Common myeloid progenitor, CD34-positive (primary cell): ENCODE measurements at places on chromosomes 12 and 14.

GRCh38 chr12:2095878-2096277 is 43.1 kb downstream of the CACNA1C start:
- no peak for DNase-seq

DNA sequence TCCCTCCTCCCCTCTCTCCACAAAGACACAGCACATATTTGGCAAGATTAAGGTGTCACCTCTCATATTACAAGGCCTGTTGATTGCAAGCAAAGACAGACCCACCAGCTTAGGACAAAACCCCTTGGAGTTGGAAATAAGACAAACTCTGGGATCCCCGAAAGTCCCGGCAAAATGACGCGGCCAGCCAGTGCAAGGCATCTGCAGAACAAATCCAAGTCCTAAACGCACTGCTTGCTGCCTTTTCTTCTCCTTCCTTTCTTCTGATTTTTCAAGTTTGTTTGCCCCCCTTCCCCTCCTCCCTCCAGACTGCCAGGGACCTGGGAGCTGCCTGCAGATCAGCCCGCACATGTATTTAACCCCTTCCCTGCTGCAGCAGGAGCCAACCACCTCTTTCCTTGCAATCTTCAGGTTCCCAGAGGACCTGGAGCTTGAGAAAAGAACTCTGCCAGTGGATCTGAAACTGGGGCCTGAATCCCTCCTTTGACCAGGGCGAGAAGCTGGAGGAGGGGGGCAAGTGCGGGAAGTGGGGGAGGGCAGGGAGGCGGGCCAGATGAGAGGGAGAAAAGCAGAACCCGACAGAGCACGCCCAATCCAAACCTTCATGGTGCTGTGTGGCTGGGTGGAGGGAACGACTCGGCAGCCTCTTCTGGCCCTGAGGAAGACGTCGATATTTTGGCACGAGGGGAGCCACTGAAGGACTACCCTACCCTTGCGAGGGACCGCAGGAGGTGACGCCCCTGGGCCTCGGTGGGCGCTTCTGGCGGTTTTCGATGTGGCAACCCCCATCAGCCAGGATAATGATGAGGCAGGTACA is 2.0 kb upstream of the NTF3 start:
- no peak for DNase-seq

DNA sequence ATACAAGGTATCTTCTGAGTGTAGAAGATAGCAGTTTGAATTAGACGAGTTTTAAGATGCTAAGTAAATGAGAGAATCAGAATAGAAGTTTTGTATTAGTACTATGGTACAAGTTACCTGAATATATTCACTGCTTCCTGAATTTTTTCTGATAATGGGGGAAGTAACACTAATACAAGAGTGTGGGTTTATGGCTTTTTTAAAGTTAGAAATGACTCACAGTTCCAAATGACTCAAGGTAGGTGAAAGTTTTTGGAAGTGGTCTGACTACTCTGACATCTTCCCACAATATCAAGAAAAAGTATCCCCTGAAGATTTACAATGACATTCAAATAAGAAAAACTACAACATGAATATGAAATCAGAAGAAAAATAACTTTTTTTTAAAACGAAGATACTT is 123.7 kb upstream of the GARIN6 start:
- no peak for DNase-seq

- no peak for DNase-seq
Observed at GRCh38 chr14:73221945-73222344, 15.4 kb upstream of the PAPLN start.

DNA sequence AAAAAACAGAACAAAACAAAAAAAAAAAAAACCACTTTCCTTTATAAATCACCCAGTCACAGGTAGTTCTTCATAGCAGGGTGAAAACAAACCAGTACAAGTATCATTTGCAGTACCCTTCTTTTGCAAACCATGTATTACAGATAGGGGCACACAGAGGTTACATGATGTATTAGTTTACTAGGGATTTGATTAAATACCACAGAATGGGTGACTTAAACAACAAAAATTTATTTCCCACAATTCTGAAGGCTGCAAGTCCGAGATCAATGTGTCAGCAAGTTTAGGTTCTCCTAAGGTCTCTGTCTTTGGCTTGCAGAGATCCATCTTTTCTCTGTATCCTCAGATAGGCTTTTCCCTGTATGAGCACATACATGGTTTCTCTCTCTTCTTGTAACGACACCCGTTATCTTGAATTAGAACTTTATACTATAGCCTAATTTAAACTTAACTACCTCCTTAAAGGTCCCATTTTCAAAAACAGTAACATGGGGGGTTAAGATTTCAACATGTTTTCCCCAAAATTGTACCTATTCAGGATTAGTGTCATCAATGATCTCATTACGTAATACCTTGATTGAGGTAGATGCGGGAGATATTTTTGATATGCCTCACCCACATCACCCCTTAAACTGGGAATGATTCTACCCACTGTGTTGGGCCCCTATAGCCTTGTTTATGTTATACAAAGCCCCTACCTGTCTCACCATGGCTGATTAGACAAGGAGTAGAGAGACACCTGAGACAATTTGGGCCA is 3.5 kb upstream of the CEP128 start:
- no peak for DNase-seq

DNA sequence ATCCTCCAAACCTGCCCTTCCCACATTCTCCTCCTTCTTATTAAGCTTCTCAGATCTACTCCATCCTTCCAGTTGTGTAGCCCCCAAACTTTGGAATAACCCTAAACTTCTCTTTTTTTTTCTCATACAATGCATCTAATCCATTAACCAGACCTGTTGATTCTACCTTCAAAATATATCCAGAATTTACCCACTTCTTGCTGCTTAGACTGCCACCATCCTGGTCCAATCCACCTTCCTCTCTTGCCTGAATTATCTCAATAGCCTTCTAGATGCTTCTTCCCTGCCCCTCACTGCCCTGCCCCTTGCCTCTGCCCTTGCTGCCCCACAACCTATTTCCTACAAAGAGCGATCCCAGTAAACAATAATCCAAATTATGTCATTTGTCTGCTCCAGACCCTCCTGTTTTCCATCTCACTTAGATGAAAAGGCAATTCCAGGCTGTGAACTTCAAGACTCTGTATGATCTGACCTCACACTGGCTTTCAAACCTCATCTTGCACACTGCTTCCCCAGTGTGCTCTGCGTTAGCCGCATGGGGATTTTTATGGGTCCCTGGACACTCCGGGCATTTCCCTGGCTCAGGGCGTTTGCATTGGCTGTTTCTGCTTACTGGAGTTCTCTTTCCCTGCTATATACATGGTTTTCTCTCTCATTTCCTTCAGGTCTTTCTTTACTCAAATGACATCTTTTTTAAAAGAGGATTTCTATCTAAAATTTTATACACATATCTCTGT is 42.6 kb upstream of the HIF1A start:
- DNase-seq, result no peak

DNA sequence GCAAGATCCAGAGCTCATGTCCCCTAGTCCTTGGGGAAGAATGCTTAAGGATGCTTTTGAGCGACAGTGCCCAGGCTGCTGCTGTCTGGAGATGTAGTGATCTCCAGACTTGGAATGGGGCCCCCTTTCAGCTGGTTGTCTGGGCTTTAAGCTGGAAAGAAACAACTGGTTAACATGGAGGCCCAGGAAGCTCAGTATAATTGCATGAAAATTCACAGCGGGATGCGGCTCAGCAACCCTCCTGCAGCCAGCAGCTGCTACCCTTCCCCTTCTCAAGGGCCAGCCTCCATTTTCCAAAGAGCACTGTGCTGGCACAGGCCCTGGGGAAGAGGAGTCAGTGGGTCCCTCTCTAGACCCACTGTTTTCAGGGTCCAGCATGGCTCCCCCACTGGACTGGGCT is 26.3 kb downstream of the RAB35 start:
- DNase-seq, result no peak

DNA sequence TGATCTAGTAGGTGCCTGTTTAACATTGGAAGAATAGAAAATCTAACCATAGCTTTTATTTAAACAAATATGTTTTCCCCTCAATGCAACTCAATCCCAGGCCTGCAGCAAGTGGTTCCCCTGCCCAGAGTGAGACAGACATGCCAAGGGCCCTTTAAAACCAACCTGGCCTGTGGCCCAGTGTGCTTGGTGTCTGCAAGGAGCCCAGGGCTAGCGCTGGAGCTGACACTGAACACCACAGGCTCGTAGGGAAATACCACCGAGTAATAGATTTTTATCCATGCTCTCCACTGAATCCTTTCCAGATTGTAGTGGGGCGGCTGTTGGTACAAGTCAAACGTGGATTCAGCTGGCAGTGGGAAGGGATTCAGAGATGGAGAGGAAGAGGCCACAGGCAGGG is 95.6 kb upstream of the NRXN3 start:
- DNase-seq, result no peak

DNA sequence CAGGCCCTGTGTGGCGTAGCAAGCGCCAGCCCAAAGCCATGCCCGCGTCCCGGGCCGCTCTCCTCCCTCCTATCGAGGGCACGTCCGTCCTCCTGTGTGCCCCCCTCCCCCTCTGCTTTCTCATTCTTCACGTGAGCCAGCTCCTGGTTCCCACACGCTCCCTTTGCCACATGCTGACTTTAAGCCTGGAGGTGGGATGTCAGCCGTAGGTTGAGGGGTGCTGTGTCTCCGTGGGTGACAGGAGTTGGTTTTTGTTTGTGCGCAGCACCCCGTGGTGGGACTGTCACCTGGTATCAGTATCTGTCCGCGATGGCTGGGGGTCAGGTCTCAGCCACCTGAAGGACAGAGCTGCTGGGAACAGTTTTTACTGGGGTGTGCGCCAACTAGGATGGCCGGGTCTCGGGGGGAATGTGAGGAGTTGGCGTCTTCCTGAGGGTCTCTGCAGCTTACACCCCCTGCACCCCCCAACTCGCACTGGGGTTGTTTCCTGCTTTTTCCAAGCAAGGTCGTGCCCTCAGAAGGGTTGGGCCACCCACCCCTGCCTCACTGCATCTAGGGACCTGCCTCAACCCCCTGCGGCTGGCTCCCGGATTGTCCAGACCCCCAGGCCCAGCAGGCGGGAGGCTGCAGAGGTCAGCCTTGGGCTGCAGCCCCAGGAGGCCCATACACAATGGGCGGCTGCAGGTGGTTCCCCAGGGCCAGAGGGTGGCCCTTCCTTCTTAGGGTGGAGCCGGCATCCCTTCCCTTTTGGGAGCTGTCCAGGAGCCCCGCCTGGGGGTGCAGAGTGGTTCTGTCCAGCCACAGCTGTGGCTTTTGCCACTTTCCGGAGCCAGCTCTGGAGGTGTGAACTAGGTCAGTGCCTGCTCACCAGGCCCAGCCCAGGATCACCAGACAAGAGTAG is 7.3 kb downstream of the ULK1 start:
- DNase-seq, result no peak
